ENCODE measurements at places on chromosomes 12 and 14.

GRCh38 chr14:99671235-99672224 lies 12.6 kb upstream of the CYP46A1 start:
- DNase-seq = peak; percentile 20

DNA sequence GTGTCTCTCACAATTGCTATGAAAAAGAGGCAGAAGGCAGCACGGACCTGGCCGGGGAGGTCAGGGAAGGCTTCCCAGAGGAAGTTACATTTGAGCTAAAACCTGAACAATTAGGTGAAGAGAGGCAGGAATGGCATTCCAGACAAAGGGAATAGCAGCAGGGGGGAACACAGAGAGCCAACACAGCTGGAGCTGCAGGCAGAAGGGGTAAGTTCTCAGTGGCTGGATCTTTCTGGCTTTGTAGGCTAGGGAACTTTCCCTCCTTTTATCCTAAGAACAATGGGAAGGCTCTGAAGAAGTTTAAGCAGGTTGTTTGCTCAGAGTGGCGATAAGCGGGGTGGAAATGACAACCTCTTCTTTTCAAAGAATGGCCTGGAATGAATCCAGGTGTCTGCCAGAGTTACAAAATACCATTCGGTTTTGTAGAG lies 100.0 kb downstream of the PRIMA1 start:
- no peak for DNase-seq

- DNase-seq = no peak
Observed at GRCh38 chr12:94255006-94255405, 106.6 kb downstream of the PLXNC1 start.

- DNase-seq = no peak
Observed at GRCh38 chr14:55120571-55121495, 8.2 kb upstream of the LGALS3 start.

GRCh38 chr12:70719672-70720420 lies 82.6 kb upstream of the PTPRB start:
- DNase-seq = no peak

DNA sequence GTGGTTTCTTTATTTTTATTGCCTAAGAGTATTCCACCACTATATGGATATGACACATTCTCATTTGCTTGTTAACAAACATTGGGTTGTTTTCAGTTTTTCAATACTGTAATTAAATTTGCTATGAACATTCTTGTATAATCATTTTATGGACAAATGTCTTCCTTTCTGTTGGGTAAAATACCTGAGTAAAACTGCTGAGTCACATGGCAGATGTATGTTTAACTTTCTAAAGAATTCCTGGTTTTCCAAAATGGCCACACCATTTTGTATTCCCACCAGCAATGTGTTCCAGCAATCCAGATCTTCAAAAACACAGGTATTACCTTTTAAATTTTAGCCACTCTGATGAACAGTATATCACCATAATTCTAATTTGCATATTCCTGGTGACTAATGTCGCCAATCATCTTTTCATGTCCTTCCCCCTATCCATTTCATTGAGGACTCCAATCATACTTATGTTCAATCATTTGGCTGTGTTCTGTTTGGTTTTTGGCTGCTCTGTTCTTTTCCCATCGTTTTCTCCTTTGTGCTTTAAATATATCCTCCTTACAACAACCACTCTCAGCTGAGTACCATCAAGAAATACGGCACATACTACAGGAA lies 36.0 kb downstream of the CDK17 start:
- no peak for DNase-seq

GRCh38 chr12:6234906-6235305 lies 34.7 kb downstream of the CD9 start:
- no peak for DNase-seq

GRCh38 chr14:74653386-74654138 lies 41.5 kb upstream of the LTBP2 start:
- DNase-seq = no peak

GRCh38 chr14:39368261-39368959 lies 63.8 kb downstream of the FBXO33 start:
- DNase-seq = no peak

GRCh38 chr12:21353948-21354347 lies 18.8 kb upstream of the IAPP start:
- no peak for DNase-seq

DNA sequence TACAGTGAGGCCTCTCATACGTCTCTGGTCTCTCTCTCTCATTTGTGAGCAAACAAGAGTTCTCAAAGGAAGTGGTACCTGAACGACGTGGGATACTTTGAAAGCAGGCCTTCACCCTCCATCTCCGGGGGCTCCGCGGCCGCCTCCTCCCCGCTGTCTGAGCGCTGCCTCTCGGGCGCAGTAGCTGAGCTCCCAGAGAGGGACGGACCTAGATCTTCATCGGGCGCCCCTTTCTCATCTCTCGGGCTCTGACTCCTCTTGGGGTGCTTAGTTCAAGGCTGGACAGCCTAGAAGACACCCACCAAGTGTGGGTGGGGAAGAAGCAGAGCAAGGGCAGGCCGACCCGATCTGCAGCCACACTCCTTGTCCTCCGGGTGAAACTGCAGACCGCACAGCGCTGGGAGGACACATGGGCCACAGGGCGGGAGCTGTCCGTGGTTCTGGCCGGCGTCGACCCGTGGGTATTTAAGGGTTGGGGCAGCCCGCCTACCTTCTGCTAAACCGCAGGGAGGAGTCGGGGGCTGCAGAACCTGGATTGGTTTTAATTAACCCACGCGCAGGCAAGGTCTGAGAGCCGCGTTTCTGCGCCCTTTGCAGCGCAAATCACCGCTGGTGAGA lies 92.7 kb downstream of the PAH start:
- no peak for DNase-seq

GRCh38 chr12:7948589-7949260 lies 12.7 kb upstream of the SLC2A3 start:
- no peak for DNase-seq

DNA sequence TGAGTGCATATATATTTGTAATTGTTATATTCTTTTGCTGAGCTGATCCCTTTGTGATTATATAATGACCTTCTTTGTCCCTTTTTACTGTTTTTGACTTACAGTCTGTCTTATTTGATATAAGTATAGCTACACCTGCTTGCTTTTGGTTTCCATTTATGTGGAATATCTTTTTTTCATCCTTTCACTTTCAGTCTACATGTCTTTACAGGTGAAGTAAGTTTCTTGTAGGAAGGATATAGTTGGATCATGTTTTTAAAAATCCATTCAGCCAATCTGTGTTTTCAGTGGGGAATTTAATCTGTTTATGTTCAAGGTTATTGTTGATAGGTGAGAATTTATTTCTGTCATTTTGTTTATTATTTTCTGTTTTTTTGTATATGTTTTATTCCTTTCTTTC lies 12.1 kb downstream of the GZMH start:
- no peak for DNase-seq

DNA sequence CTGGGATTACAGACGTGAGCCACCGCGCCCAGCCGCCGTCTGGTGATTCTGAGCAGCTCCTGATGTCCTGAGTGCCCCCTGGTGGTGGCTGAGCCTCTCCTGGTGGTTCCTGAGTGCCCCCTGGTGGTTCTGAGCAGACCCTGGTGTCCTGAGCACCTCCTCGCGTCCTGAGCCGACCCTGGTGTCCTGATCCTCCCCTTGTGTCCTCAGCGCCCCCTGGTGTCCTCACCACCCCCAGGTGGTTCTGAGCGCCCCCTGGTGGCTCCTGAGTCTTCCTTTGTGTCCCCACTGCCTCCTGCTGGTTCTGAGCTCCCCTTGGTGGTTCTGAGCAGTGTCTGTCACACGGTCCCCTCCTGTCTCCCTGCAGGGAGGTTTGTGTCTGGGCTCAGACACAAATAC lies 1304.9 kb downstream of the TMEM121 start:
- DNase-seq = peak; percentile 41

DNA sequence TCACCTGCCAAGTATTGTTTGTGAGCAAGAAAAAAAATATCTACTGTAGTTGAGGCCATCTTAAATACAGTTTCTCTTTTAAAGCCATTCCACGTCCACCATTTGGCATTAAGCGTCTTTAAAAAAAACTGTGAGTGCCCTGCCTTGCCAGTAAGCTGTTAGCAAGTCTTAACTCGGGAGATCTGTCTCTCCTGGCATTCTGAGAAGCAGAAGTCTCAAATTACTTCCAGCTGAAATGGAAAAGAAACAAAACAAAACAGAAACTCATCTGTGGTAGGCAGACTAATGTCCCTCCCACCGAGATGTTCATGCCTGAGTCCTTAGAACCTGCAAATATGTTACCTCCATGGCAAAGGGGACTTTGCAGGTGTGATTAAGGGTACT lies 126.2 kb downstream of the CRADD start:
- no peak for DNase-seq

GRCh38 chr12:79033788-79034187 lies 169.2 kb downstream of the SYT1 start:
- DNase-seq = no peak

DNA sequence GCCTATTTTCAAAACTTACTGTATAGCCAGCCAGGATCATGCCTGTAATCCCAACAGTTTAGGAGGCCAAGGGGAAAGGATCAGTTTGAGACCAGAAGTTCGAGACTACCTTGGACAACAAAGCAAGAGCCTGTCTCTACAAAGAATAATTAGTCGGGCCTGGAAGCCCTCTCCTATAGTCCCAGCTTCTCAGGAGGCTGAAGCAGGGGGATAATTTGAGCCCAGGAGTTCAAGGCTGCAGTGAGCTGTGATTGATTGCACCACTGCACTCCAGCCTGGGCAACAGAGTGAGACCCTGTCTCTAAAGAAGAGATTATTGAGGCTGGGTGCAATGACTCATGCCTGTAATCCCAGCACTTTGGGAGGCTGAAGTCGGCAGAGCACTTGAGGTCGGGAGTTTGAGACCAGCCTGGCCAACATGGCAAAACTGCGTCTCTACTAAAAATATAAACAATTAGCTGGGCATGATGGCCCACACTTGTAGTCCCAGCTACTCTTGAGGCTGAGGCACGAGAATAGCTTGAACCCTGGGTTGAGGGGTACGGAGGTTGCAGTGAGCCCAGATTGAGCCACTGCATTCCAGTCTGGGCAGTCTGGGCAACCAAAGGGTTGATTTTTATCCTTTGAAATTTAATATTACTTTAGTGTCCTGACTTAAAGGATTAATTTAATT lies 14.1 kb downstream of the EID3 start:
- DNase-seq = no peak

DNA sequence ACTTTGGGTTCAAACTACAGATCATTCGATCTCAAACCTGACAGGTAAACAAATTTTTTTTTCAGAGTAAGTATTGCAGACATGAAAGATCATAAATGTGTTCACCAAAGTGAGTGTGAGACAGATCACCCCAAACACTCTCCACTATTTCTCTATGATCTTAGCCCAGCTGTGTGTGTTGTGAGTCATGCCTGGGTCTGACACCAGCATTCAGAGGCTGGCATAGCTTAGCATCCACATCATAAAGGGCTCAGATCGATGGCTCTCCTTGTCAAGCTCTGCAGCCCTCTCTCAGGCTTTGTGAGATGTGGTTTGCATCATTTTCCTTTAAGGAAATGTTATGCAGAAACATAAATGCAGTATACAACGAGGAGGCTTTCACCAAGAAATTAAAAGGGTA lies 164.9 kb downstream of the ETV6 start:
- DNase-seq = no peak

- DNase-seq = no peak
Observed at GRCh38 chr12:19826980-19827550, 387.8 kb downstream of the AEBP2 start.

- DNase-seq = no peak
Observed at GRCh38 chr14:49858383-49858782, 5.8 kb upstream of the NEMF start.

GRCh38 chr14:39228509-39229221 lies 5.0 kb upstream of the MIA2 start:
- no peak for DNase-seq

GRCh38 chr12:119259484-119259883 lies 75.0 kb upstream of the CCDC60 start:
- no peak for DNase-seq

- DNase-seq = no peak
Observed at GRCh38 chr14:61839507-61839906, 77.3 kb downstream of the SNAPC1 start.

GRCh38 chr14:73842851-73843250 lies 8.8 kb upstream of the PTGR2 start:
- DNase-seq = no peak

DNA sequence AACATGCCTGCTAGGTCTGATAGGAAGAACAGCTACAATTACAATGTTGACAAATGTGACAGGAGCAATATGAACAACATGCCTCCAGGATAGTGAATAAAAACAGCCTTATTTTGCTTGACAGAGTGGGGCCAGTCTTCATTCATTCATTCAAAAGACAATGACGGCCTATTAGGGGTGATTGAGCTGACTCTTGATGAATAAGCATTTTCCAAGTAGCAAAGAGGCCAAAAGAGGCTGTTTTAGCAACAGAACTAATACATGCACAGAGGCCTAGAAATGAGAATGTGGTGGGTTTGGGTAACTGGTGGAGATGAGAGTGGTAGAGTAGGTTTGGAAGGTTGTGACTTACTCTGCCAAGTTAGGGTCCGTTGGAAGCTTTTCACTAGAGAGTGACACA lies 138.3 kb downstream of the APAF1 start:
- DNase-seq = no peak

DNA sequence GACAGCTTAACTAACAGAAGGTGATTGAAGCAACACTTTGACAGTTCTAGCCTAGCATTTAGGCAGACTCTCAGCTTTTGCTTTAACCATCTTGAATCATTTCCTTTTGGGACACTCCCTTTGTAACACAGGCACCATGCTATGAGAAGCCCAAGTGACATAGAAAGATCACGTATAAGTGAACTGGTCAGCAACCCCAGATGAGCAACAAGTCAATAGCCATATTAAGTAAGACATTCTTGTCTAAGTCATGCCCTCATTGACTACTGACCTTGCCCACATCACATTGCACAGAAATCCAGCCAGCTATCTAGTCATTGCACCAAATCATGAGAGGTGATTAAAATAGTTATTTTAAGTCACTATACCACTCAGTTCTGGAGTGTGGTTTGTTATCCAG lies 476.8 kb downstream of the TRHDE start:
- DNase-seq = no peak

All from CD8-positive, alpha-beta memory T cell (primary cell).